ENCODE measurements at places on chromosomes 7 and 10.

GRCh38 chr7:27375958-27376357 lies 133.4 kb downstream of the EVX1 start:
- DNase-seq = no peak

- no peak for DNase-seq
Measured at GRCh38 chr7:1966631-1967200, 266.0 kb downstream of the MAD1L1 start.

- DNase-seq = no peak
Measured at GRCh38 chr7:2631946-2632732, at the start of gene TTYH3. TTYH3 (plus strand) TSS chr7:2631986; CDS start chr7:2632156, 170 bp downstream.

GRCh38 chr7:134685250-134685649 lies 38.6 kb downstream of the BPGM start:
- no peak for DNase-seq

- DNase-seq = no peak
Measured at GRCh38 chr7:116771640-116772039, 90.7 kb upstream of the CAPZA2 start.

DNA sequence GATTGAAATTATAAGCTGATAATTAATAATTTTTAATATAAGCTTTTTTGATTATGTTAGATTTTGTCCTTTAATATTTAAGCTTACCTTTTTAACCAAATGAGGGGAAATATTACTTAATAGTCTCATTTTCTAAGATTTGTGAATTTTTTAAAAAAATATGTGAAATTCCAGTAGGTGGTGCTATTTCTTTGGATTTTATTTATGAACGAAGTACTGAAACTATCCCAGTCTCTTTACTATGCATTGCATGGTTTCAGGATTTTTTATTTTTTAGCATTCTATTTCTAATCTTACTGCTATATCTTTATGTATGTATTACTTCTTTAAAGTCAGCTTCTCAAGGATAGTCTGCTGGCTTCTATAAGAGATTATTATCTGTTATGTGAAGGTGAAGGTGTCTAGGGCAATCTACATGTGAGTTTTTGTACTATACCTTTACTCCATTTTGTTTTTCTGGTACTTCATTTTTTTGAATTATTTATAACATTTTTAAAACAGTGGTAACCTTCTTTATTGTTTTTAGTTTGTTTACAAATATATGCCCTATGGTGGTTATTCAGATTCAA lies 78.3 kb downstream of the ATRNL1 start:
- no peak for DNase-seq

GRCh38 chr10:12796401-12797160 lies 204.9 kb downstream of the CCDC3 start:
- no peak for DNase-seq

DNA sequence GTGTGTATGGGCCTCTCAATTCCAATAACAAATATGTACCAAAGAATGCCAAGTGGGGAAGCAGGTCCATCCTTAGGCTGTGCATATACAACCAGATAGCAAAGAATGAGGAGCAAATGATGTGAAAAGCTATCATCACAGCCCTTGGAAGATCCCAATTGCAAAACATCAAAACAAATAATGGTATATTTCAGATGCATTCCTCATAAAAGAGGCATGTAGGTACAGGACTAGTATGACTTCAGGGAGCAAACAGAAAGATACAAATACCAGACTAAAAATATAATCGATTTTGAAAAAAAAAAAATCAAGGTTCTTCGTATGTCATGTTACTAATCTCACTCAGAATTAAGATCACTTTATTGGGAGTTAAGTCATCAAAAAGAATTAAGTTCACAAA lies 18.5 kb upstream of the SPOCK2 start:
- no peak for DNase-seq

DNA sequence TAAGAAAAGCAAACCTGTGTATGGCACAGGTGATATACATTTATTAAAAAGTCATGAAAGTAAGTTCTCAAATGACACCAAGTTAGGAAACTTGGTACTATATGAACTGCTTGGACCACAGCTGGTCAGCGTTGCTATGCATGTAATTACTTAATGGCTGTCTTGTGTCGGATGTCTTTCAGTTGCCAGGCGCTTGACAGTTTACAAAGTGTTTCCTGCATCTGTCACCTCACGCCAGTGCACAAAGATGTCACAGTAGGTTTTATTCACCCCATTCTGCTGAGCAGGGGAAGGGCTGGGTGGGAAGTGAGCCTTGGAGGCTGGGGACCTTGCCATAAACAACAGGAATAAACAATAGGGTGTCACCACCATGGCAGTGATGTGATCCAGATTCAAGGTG lies 35.8 kb downstream of the ADAM12 start:
- DNase-seq = no peak

DNA sequence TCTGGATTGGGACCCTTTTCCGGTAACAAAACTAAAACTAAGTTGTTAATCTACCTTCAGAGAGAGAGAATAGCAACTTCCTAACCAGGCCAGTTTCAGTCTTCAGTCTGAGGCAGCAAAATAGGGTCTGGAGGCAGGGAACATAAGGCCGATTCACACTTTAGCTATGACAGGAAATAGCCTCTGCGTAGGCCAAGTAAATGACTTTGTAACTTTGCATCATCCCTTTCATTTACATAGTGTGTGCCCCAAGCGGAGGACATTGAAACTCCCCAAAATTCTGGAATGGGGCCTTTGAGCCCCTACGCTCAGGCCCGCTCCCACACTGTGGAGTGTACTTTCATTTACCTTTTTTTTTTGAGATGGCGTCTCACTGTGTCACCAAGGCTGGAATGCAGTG lies 1.7 kb upstream of the UPP1 start:
- no peak for DNase-seq

GRCh38 chr7:94391726-94392392 lies 2.8 kb upstream of the COL1A2 start:
- DNase-seq = no peak

- DNase-seq = no peak
Measured at GRCh38 chr10:25604591-25604990, 329.4 kb upstream of the MYO3A start.

- DNase-seq = no peak
Measured at GRCh38 chr10:109430043-109430760, 493.1 kb downstream of the XPNPEP1 start.

DNA sequence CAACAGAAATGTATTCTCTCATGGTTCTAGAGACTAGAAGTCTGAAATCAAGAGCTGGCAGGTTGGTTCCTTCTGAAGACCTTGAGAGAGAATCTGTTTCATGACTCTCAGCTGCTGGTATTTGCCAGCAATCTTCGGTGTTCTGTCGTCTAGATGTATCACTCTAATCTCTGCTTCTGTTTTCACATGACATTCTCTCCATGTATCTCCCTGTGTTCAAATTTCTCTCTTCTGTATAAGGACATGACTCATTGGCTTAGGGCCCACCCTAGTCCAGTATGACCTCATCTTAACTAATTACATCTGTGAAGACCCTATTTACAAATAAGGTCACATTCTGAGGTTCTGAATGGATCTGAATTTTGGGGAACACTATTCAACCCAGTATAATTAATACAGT lies 82.3 kb downstream of the ANKRD7 start:
- DNase-seq = no peak

DNA sequence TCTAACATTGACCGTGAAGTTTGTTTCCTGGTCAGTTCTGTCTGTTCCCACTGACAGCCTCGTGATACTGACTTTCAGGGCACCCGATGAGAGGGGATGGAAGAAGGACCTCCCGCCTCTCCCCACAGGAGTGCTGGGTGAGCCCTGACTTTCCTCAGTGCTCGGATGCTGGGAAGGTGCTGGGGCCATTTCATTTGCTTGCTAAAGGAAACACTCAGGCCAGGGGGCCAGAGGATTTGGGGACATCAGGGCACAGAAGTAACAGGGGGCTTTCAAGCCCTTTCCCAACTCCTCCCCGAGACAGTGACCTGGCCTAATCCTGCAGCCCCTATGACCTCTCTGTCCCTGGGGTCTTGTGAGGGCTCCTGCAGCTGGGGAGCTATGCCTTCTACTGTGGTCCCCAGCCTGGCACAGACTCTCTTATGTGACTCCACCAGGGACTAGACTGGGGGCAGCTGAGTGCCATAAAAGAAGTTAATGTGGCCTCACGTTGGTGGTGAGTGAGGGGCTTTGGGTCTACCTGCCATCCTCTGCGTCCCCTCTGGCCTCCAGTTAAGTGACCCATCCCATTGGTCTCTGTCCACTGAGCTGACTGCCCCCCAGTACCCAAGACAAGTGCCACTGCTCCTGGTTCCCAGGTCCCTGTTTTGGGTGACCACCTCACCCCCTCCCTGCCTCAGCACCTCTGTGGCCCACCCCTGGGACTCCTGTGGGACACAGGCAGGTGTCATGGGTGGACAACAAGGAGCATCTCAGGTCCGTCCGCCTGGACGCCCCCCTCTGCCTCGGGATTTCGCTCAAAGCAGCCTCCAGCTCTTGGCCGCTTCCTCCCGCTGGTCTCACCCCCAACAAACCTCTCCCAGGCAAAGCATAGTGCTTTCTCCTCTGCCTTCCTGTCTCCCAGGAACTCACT lies 33.4 kb upstream of the HSPA12A start:
- DNase-seq = no peak

GRCh38 chr7:38438970-38439369 lies 165.5 kb upstream of the TARP start:
- no peak for DNase-seq

DNA sequence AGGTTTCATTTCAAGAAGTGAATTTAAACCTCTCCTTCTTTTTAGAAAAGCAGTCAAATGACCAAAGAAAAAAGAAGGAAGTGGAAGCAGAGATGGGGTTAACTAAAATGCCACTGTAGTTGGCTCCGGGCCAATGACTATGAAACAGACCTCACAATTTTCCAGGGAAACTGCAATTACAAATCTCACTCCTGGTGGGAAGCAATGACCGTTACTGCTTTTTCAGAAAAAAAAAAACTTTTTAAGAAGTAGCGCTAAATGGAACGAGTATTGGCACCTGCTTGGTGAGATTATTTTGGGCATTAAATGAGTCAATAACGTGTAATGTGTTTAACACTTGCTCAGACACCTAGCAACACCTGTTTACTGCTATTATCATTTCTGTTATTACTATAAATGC lies 1.2 kb downstream of the SFRP4 start:
- no peak for DNase-seq

DNA sequence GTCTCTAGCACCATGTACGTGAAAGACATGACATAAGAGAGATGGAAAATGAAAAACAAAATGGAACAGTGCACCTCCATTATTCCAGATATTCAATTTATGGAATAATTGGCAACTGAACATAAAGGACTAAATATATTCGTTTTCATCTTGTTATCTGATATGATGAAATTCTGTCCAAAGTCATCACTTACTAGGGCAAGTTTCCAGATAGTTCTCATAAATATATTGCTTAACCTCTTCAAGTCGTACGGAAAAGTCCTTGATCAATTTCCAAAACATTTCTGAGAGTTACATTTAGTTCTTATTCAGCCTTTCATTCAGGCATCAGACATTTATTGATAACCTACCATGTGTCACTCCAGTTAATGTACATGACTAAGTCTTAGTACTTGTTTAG lies 185.2 kb downstream of the HGF start:
- DNase-seq = no peak

- no peak for DNase-seq
Measured at GRCh38 chr10:52454491-52454890, 140.4 kb downstream of the DKK1 start.

DNA sequence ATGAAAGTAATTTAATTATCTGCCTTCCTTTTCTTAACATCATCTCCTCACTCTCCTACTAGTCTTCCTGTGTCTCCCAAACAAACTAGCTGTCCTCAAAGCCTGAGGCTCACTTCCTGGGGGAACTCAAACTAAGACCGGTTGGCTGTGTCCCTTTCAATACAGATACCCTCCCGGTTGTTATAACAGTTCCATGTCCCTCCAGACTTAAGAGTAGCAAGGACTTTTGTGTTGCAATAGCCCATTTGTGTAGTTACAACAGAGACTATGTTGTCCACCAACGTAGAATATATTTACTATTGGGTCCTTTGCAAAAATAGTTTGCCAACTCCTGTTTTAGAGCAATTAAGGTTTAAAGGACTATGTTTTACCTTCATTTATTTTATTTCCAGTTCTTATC lies 8.6 kb upstream of the TARP start:
- no peak for DNase-seq

DNA sequence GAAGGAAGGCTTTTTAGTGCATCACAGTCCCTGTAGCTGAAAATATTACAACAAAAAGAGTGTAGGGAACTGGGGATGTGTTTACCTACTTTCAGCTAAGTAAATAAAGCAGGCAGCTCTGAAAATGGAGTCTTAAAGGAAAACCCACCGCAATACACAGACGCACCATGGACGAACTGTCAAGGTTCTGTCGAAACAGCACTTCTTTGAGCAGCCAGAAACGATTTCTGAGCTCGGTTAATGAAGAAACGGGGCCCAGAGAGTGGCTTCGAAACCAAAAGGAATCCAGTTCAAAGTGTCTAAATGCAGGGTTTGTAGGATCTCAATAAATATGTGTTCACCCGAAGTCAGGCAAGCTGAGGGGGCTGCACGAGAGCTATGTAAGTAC lies 275.4 kb upstream of the NEBL start:
- DNase-seq = no peak

DNA sequence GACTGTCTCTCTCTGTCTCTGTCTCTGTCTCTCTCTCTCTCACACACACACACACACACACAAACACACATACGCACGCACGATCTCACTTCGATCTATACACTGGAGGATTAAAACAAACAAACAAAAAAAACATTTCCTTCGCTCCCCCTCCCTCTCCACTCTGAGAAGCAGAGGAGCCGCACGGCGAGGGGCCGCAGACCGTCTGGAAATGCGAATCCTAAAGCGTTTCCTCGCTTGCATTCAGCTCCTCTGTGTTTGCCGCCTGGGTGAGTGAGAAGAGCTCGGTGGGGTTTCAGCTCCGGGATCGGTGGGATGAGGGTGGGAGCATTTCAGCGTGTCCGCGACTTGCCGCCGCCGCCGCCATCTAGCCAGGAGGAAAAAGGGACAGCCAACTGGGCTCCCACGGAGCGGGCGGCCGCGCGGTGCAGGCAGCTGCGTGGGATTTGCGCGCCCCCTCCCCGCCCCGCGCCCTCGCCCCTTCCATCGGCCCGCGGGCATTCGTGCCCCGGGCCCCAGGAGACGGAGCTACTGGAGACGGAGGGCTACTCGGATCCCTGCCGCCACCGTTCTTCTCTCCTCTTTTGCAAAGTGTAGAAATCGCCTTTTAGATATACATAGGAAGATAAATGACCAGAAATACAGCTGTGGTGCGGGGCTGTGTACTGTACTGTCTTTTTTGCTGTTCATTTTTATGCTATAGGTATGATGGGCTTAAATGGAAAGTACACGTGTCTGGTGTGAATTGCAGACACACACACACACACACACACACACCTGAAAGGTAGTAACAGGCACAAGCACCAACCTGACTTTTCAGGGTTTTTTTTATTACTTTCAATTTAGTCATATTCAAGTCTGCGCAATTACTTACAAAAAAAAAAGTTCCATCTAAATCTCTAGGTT lies 581 bp downstream of the PTPRZ1 start:
- DNase-seq = peak; percentile 30

All from NCI-H748 treated with DMSO at 0.1 percent for 48 hours (cell line).